NCI-H748 treated with DMSO at 0.1 percent for 48 hours (cell line): ENCODE measurements at places on chromosomes 6 and 20.

GRCh38 chr6:44298055-44298803 is 14.9 kb downstream of the AARS2 start:
- no peak for DNase-seq

DNA sequence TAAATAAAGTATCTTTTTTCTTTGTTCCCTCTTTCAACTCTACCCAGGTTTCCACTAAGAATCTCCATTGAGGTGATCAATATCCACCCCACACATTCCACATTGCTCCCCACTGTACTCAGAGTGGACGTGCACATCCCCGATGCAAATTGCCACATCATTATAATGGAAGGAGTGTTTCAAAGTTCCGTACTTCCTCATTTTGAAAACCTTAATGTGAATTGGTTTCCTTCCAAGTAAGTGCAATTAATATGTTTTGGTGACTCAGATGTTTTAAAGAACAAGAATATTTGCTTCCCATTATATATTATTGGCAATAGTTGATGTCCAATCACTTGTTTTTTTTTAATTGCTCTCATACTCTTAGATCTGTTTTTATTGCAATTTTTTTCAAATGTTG is 463.6 kb downstream of the HACE1 start:
- DNase-seq: no peak

DNA sequence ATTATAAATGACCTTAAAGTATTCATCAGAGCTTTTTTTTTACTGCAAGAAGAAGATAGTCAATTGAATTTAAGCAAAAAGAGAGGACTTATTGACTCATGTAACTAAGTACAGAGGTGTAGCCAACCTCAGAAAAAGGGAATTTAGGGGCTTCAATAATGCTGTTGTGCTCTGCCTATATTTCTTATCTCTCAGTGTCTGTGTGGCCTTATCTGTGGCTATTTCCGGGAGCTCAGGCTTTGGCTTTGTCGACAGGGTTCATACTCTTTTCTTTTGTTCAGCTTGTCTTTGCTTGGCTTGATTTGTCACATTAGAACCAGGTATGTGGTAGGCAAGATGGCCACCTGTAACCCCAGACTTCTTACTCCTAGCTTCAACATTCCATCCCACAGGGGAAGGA is 38.6 kb upstream of the FABP7 start:
- no peak for DNase-seq

- no peak for DNase-seq
Observed at GRCh38 chr6:114833211-114833610, 490.4 kb upstream of the HS3ST5 start.

DNA sequence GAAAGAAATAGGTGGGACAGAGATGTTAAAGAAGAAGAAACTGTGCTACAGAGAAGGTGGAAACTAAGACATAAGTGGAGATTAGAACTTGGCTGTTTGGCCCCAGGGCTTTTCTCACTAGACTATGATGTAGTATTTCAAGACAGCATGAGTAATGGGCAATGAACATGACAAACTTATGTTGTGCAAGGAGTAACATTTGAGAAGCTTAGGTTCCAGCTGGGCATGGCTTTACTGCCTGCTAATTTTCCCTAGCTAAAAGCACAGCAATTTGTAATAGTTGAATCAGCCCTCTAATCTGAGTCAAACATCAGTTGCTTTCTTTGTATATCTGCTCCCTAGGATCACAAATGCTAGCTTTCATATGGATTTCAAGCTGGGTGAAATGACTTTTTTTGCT is 294.3 kb upstream of the BMP2 start:
- DNase-seq: no peak

- DNase-seq: no peak
Observed at GRCh38 chr6:114430534-114431124, 87.8 kb upstream of the HS3ST5 start.

- DNase-seq: no peak
Observed at GRCh38 chr6:35716798-35717197, 20.0 kb upstream of the ARMC12 start.

DNA sequence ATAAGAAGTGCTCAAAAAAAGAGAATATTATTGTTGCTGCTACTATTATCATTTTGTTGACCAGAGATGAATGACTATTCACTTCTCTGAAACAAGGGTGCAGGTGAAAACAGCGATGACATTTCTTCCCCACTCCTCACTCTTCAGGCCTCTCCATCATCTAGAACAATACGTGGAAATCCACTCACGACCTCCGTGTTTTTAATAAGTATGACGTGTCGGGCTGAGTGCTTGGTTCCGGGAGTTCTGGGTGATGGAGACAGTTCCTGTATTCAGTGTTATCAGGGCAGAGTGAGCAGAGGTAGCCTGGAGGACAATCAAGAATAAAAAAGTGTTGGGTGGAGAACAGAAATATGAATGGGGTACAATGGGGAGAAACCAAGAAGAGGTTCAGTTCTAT is 130.0 kb upstream of the ZNF217 start:
- no peak for DNase-seq

- DNase-seq: no peak
Observed at GRCh38 chr20:19916531-19917485, 100.4 kb upstream of the NAA20 start.

GRCh38 chr6:166473886-166474571 is 91.3 kb upstream of the MPC1 start:
- no peak for DNase-seq

- no peak for DNase-seq
Observed at GRCh38 chr6:133559926-133560325, 318.8 kb downstream of the EYA4 start.

DNA sequence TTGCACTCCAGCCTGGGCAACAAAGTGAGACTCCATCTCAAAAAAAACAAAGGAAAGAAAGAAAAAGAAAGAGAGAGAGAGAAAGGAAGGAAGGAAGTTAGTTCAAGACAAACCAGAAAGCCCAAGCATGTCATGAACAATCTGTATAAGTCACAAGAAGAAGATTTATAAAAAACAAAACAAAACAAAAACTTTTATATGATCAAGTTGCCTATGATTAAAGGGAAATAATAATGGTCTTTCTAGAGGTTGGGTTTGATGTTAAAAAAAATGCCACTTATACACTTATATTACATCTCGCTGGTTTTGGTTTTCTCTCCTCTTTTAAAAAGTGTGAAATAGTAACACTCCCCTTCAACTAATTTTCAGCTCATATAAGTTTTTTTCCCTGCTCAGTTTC is 146.2 kb upstream of the CARMIL1 start:
- DNase-seq: no peak

GRCh38 chr6:162154930-162155329 is 572.6 kb downstream of the PRKN start:
- DNase-seq: no peak
